ENCODE measurements at places on chromosomes 4 and X.
A peak's percentile ranks its signal among the peaks of the same experiment; 100 is the strongest.

- DNase-seq: peak; percentile 57
- no peak overlapping the region for H3K27ac ChIP-seq
- no peak overlapping the region for H3K4me3 ChIP-seq
- no peaks in the 10 kb centered on the region for H3K36me3 ChIP-seq
Observed at GRCh38 chr4:128823025-128823661, 13.6 kb downstream of the JADE1 start.

GRCh38 chr4:172736046-172736445 is 432.6 kb upstream of the GALNT7 start:
- H3K27ac ChIP-seq: no peak overlapping the region
- H3K36me3 ChIP-seq: no peaks in the 10 kb centered on the region
- H3K27me3 ChIP-seq: no peaks in the 10 kb centered on the region
- no peak overlapping the region for H3K4me3 ChIP-seq

DNA sequence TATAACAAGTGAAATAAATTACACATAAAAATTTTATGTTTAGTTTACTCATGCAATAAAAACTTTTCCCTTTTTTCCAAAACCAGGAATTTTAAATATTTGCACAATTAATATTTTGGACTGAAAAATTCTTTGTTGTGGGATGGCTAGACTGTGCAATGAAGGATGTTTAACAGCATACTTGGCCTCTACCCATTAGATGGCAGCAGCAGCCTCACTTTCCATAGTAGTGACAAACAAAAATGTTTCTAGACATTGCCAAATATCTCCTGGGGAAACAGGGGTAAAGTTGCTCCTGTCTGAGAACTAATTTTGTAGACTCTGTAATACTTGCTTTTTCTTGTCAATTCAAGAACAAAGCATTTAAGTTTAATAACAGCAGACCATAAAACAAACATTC is 49.8 kb downstream of the SCLT1 start:
- DNase-seq: no peak
- no peaks in the 10 kb centered on the region for H3K4me1 ChIP-seq
- no peaks in the 10 kb centered on the region for H3K36me3 ChIP-seq
- H3K4me3 ChIP-seq: no peak overlapping the region
- H3K27ac ChIP-seq: no peak overlapping the region

DNA sequence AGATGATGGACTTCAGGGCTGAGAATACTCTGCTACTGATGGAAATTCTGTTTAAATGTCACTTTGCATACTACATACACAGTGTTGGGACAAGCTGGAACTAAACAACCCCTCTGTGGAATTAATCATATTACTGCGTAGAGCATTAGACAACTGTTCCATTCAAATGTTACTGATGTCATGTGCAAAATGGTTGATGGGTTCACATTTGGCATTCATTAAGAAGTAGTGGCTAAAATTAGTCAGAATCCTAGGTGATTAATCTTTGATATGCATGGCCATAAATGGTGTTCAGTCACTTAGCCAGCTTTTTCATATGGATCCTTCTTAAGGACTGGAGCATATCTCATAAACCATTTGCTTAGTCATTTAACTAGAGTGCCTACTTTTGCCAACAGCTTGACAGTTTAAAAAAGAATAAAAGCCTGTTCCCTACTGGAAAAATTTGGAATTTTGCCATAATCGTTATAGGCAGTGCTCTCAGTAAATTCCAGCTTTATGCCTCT is 105.2 kb downstream of the RNF150 start:
- no peak for DNase-seq
- no peak overlapping the region for H3K27ac ChIP-seq

DNA sequence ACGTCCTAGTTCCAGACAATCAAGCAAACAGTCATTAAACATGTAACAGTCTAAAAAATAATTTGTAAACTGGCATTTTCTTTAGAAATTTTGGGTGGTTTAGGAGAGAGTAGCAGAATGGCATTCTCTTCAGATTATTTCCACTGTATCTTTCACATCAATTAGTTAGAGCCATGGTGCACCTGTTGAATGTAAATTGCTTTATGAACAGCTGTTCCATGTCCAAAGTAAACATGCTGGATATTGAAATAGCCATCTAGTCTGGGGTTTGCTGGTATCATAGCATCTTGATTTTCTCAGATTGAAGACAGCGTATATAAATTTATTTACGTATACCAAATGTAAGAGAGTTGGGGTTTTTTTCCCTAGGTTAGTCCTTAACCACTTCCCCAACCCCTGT is 143.6 kb downstream of the RCHY1 start:
- H3K36me3 ChIP-seq: no peaks in the 10 kb centered on the region
- no peaks in the 10 kb centered on the region for H3K27me3 ChIP-seq
- DNase-seq: no peak
- H3K4me1 ChIP-seq: no peaks in the 10 kb centered on the region
- H3K4me3 ChIP-seq: no peak overlapping the region

DNA sequence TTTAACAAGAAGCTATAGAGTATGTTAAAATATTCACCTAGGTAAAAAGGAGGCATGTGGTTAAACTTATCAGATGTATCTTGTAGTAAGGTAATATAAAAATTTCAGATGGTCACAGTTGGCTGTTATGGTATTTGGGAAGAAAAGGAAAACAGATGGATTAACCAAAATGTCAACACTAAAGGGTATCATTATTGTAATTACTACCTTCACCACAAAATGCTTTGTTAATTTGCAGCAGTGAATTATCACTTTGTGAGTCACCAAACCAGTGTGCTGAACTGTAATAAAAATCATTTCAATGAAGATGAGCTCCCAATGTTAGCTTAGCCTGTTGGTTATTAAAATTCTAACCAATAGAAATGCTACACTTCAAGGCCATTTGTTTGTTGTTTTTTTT is 233.9 kb downstream of the RPA4 start:
- H3K27me3 ChIP-seq: no peaks in the 10 kb centered on the region
- no peaks in the 10 kb centered on the region for H3K4me1 ChIP-seq

- H3K27me3 ChIP-seq: no peaks in the 10 kb centered on the region
- no peak for DNase-seq
- H3K27ac ChIP-seq: no peak overlapping the region
- no peaks in the 10 kb centered on the region for H3K4me1 ChIP-seq
- H3K36me3 ChIP-seq: no peaks in the 10 kb centered on the region
Observed at GRCh38 chrX:97315939-97316338, 432.2 kb downstream of the RPA4 start.

GRCh38 chr4:2940267-2941137 is 22.7 kb downstream of the NOP14 start:
- no peak for DNase-seq
- H3K27ac ChIP-seq: no peak overlapping the region
- H3K36me3 ChIP-seq: peaks cover 6% of the 10 kb centered on the region
- no peak overlapping the region for H3K4me3 ChIP-seq

GRCh38 chrX:1307626-1308340 is 28.8 kb upstream of the IL3RA start:
- H3K4me1 ChIP-seq: no peaks in the 10 kb centered on the region
- H3K4me3 ChIP-seq: no peak overlapping the region
- no peaks in the 10 kb centered on the region for H3K27me3 ChIP-seq

- no peak for DNase-seq
- H3K4me3 ChIP-seq: no peak overlapping the region
- no peaks in the 10 kb centered on the region for H3K27me3 ChIP-seq
Observed at GRCh38 chrX:70505451-70505841, 60.8 kb downstream of the DLG3 start.

GRCh38 chr4:1684506-1685234 is 557 bp upstream of the FAM53A start:
- no peak for DNase-seq
- peak overlapping the region; percentile 55 for H3K4me3 ChIP-seq
- H3K36me3 ChIP-seq: no peaks in the 10 kb centered on the region
- H3K27me3 ChIP-seq: no peaks in the 10 kb centered on the region

GRCh38 chrX:71168134-71168533 is 23.5 kb downstream of the NLGN3 start:
- no peaks in the 10 kb centered on the region for H3K4me1 ChIP-seq
- no peak for DNase-seq
- no peak overlapping the region for H3K27ac ChIP-seq
- H3K27me3 ChIP-seq: no peaks in the 10 kb centered on the region

GRCh38 chr4:143230683-143231082 is 46.0 kb downstream of the USP38 start:
- H3K36me3 ChIP-seq: no peaks in the 10 kb centered on the region
- no peaks in the 10 kb centered on the region for H3K27me3 ChIP-seq
- DNase-seq: no peak
- H3K4me1 ChIP-seq: no peaks in the 10 kb centered on the region
- H3K27ac ChIP-seq: no peak overlapping the region

- no peak for DNase-seq
- H3K27me3 ChIP-seq: no peaks in the 10 kb centered on the region
- H3K36me3 ChIP-seq: no peaks in the 10 kb centered on the region
- H3K4me3 ChIP-seq: no peak overlapping the region
- H3K4me1 ChIP-seq: no peaks in the 10 kb centered on the region
- no peak overlapping the region for H3K27ac ChIP-seq
Observed at GRCh38 chr4:749698-750666, 44.4 kb downstream of the PCGF3 start.

GRCh38 chrX:4373791-4374190 is 660.3 kb upstream of the PRKX start:
- H3K4me1 ChIP-seq: no peaks in the 10 kb centered on the region
- no peaks in the 10 kb centered on the region for H3K27me3 ChIP-seq
- H3K27ac ChIP-seq: no peak overlapping the region
- DNase-seq: no peak
- no peaks in the 10 kb centered on the region for H3K36me3 ChIP-seq
- no peak overlapping the region for H3K4me3 ChIP-seq

- H3K27me3 ChIP-seq: no peaks in the 10 kb centered on the region
- H3K4me1 ChIP-seq: no peaks in the 10 kb centered on the region
- no peak for DNase-seq
- H3K36me3 ChIP-seq: no peaks in the 10 kb centered on the region
- H3K4me3 ChIP-seq: no peak overlapping the region
- H3K27ac ChIP-seq: no peak overlapping the region
Observed at GRCh38 chrX:19595043-19595677, 79.9 kb upstream of the MAP3K15 start.

GRCh38 chr4:179671609-179672008 is 2229.4 kb upstream of the AGA start:
- no peaks in the 10 kb centered on the region for H3K36me3 ChIP-seq
- no peaks in the 10 kb centered on the region for H3K27me3 ChIP-seq
- no peak overlapping the region for H3K27ac ChIP-seq
- H3K4me3 ChIP-seq: no peak overlapping the region
- no peaks in the 10 kb centered on the region for H3K4me1 ChIP-seq

- no peak overlapping the region for H3K4me3 ChIP-seq
- no peak overlapping the region for H3K27ac ChIP-seq
- no peaks in the 10 kb centered on the region for H3K27me3 ChIP-seq
Observed at GRCh38 chr4:108592674-108592986, 27.7 kb upstream of the RPL34 start.

DNA sequence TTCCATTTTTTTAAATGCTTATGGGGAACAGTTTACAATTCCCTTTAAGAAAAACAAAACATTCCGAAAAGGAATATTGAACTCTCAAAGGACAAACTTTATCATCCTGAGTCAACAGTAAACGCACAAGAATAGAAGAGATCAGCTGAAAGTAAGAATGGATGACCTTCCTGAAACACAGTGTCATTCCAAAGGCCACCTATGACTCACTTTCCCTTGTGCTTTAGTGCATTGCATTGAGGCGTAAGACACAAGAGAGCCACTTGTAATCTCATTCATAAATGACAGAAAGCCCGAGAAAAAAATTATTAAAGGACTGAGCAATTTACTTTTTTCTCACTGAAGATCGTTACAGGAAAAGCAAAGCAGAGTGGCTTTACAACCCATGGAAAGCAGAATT is 1062.4 kb upstream of the DIAPH2 start:
- no peak for DNase-seq
- H3K27ac ChIP-seq: no peak overlapping the region
- no peaks in the 10 kb centered on the region for H3K36me3 ChIP-seq
- no peak overlapping the region for H3K4me3 ChIP-seq
- H3K27me3 ChIP-seq: no peaks in the 10 kb centered on the region

GRCh38 chr4:128450326-128451120 is 162.9 kb upstream of the PGRMC2 start:
- no peak overlapping the region for H3K27ac ChIP-seq
- H3K36me3 ChIP-seq: no peaks in the 10 kb centered on the region
- H3K27me3 ChIP-seq: no peaks in the 10 kb centered on the region
- no peaks in the 10 kb centered on the region for H3K4me1 ChIP-seq
- H3K4me3 ChIP-seq: no peak overlapping the region

- peak overlapping the region; percentile 60 for H3K4me3 ChIP-seq
- DNase-seq: no peak
- no peaks in the 10 kb centered on the region for H3K36me3 ChIP-seq
- peaks cover 3% of the 10 kb centered on the region for H3K4me1 ChIP-seq
- no peaks in the 10 kb centered on the region for H3K27me3 ChIP-seq
Observed at GRCh38 chr4:8427761-8428287, 12.7 kb downstream of the ACOX3 start.
